Kidney (tissue), 22 donors: ENCODE measurements at places on chromosomes 1 and 21. TPM values are rescaled to one million over a fixed set of nuclear protein-coding genes. Genes with fewer than 3 reads are reported as not detected.

GRCh38 chr1:12113433-12114339, 50.6 kb downstream of the TNFRSF8 start:
- peak; percentile 37 for DNase-seq

GRCh38 chr1:176880955-176881595, 283.4 kb downstream of the ASTN1 start:
- peak; percentile 90 for DNase-seq

DNA sequence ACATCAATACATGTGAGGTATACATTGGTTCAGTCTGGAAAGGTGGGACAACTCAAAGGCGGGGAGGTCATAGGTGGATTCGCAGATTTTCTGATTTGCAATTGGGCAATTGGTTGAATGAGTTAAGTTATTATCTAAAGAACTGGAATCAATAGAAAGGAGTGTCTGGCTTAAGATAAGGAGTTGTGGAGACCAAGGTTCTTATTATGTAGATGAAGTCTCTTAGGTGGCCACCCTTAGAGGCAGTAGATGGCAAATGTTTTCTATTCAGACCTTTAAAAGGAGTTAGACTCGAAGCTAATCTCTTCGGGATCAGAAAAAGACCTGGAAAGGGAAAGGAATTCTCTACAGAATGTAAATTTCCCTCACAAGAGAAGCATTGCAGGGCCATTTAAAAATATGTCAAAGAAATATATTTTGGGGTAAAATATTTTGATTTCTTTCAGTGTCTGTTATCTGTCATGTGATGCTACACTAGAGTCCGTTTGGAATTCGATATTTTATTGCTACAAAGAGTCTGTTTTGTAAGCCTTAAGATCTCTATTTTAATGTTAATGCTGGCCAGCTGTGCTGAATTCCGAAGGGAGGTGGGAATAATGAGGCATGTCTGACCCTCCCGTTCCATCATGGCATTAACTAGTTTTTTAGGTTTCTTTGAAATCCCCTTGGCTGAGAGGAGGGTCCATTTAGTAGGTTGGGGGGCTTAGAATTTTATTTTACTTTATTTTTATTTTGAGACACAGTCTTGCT, 265.1 kb downstream of the PTPRU start:
- DNase-seq = peak; percentile 22

The MEX3A gene
- 1.0 TPM for polyA plus RNA-seq
